ENCODE measurements at places on chromosomes 2 and 18.

- no peak for DNase-seq
These were observed 1.3 kb upstream of the ODC1 start for GRCh38 chr2:10449486-10449831.

DNA sequence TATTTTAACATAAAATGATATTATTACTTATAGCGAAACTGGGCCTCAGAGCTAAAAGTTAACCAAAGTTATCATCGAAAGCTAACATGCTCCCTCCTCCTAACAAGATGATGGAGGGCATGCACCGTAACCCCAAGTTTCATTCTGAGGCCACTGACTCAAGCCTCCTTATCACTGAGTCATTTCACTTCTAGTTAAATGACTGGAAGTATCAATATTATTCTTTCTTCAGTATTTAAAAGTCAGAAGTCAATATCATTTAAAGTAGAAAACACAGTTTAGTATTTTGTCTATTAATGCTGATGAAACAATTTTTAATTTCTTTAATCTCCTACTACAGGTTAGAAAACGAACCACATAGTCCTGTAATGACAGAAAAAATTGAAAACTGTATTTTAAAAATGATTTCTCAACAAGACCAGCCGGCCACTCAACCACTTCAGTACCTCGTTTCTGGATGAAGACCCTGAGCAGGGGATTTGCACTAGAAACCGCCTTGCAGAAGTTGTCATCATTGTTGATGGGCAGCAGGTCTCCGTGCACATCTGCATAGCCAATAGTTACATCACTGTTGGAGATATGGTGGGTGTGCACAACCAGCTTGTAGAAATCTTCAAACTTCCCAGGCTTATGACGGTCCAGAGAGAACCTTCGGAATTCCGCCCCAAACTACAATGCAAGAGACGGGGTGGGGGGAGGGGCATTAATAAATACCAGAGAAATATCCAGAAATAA lies 44.9 kb downstream of the PARD6G start:
- no peak for DNase-seq

DNA sequence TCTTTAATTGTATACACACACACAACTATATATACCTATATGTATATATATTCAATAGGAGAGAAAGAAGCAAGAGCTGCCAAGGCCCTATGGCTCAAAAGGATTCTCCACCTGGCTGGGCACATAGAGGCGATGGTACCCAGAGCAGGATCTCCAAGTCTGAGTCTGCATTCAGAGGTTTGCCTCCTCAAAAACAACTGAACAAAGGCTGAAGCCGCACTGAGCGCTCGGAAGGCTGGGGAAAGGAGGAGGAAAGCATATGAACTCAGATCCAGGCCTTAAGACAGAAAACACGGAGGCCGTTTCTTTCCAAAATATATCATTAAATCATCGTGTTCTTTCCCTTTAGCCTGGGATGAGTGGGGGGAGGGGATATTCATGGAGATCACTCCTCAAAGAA lies 3.6 kb downstream of the HOXD12 start:
- DNase-seq = no peak

- no peak for DNase-seq
These were observed 370.9 kb downstream of the CNTNAP5 start for GRCh38 chr2:124395961-124396360.

GRCh38 chr2:121254748-121255147 lies 30.3 kb downstream of the TFCP2L1 start:
- no peak for DNase-seq

DNA sequence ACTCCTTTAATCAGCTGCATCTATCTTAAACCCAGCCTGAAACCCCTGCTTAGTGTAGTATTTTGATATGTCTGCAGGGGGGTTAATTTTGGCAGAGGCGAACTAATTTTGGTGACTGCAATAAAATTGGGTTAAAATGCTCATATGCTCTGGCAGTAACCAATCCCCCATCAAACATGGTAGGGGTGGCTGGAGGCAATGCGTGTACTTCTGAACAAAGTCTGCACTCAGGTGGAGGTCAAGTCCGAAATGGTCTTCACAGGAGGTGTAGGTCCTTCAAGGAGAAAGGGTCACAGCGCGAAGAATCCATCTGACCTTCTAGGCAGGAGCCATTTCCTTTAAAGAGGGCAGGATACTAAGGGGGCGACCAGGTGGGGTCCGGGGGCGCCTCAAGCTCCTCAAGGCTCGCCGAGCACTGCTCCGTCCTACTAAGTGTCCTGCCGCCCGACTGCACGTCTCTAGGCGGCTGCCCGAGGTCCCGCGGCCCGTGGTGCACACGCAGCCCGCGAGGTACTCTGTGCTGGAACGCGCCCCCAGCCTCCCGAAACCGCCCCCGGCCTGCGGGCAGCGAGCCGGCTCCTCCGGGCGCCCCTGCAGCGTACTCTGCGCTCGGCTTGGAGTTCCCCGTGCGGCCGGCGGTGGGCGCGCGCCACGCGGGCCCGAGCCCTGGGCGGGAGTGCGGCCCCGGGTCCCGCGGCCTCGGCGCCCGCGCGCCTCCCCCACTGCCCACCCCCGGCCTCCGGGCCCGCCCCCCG lies 1.7 kb upstream of the LDLRAD4 start:
- no peak for DNase-seq

- DNase-seq = no peak
These were observed 43.8 kb downstream of the TMEM17 start for GRCh38 chr2:62462211-62462610.

DNA sequence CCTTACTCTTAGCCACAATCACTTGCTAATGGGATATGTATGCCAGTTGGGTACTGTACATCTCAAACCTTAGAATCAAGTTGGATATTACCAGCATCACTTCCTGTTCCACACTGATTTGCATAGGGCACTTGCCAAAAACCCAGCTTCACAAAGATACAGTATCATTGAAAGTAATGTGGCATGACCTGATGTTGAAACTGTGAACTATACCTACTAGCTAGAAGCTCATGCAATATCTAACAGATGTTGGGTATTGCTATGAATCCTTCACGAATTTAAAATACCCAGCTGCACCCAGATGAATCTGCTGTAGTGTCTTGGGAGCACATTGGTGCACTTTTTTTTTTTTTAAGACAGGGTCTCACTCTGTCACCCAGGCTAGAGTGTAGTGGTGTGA lies 6.5 kb upstream of the STAMBP start:
- no peak for DNase-seq

- no peak for DNase-seq
These were observed 151.7 kb upstream of the ASB18 start for GRCh38 chr2:236415684-236416444.

- no peak for DNase-seq
These were observed 17.3 kb upstream of the SPP2 start for GRCh38 chr2:234033174-234033573.

- no peak for DNase-seq
These were observed 122.2 kb downstream of the QPCT start for GRCh38 chr2:37466533-37467222.

GRCh38 chr2:39306626-39307025 lies 62.9 kb upstream of the CDKL4 start:
- no peak for DNase-seq

DNA sequence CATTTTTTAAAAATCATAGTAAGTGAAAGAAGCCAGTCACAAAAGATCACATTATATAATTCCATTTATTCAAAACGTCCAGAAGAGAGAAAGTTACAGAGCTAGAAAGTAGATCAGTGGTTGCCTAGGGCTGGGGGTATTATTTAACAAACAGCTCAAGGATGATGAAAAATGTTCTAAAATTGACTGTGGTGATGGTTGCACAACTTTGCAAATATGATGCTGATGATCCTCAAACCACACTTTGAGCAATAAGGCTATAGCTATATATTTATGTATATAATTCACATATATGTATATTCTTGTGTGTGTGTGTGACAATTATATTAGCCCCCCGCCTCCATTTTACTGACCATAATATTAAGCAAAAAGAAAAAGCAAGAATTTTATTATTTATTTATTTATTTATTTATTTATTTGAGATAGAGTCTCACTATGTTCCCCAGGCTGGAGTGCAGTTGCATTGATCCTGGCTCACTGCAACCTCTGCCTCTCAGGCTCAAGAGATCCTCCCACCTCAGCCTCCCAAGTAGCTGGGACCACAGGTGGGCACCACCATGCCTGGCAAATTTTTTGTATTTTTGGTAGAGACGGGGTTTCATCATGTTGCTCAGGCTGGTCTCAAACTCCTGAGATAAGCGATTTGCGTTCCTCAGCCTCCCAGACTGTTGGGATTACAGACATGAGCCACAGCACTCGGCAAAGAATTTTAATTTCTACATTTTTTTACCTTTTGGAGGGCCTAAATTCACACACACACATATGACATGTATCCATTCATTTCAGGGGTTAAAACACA lies 1.9 kb downstream of the WDR12 start:
- DNase-seq = no peak

DNA sequence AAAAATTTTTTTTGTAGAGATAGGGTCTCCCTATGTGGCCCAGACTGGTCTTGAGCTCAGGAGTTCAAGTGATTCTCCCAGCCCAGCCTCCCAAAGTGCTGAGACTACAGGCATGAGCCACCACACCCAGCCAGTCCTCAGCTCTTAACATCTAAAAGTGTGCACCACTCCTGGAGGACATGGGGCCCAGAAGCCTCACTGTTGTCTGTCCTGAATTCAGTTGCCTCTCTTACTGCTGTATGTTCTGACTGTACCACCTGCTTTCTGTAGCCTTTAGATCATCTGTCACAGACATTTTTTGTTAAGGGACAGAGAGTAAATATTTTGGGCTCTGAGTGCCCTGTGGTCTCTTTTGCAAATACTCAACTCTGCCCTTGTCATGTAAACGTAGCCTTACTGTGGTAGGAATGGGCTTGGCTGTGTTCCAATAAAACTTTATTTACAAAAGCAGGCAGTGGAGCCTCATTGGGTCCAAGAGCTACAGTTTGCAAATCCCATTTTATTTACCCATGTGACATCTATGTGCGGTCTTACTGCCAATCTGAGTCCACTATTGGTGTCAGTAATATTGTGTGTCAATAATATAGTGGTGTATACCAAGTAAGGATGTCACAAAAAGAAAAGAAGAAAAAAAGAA lies 38.1 kb downstream of the TMEM37 start:
- DNase-seq = no peak

- DNase-seq = no peak
These were observed 294.3 kb upstream of the ZNF804A start for GRCh38 chr2:184304006-184304405.

DNA sequence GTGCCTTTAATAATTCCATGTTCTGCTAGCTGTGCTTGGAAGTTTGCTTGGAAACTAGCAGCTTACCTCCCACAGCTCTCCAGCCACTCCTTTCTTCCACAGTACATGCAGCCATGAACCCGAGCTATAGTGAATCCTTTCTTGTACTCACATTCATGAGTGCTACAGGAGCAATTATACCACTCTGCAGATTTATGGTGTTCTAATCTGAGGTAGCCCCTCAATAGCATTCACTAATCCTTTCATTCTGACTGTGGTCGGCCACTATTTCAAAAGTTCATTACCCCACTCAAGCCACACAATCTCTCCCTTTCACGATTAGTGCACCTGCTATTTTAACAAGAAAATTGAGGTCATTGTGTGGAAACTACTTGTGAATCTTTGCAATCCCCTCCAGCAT lies 53.2 kb downstream of the CSRNP3 start:
- DNase-seq = no peak

GRCh38 chr2:220071696-220072095 lies 444.3 kb downstream of the SLC4A3 start:
- DNase-seq = no peak

DNA sequence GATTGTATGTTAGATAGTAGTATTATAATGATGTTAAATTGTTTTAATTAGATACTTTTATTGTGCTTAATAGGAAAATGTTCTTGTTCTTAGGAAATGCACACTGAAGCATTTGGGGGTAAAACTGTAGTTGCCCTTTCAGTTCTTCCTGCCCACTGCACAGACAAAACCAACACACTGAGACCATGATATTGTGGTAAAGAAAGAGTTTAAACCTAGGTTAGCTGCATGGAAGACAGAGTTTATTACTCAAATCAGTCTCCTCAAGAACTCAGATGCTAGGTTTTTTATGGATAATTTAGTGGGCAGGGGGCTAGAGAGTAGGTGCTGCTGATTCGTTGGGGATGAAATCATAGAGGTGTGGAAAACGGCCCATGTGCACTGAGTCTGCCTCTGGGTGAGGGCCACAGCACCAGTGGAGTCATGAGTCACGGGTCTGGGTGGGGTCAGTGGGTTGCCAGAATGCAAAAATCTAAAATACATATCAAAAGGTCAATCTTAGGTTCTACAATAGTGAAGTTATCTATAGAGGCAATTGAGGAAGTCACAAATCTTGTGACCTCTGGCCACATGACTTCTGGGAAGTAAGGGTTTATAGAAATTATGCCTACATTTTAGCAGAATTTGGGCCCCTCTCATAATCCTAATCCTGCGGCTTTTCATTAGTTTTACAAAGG lies 283.4 kb upstream of the FBXO11 start:
- DNase-seq = no peak

DNA sequence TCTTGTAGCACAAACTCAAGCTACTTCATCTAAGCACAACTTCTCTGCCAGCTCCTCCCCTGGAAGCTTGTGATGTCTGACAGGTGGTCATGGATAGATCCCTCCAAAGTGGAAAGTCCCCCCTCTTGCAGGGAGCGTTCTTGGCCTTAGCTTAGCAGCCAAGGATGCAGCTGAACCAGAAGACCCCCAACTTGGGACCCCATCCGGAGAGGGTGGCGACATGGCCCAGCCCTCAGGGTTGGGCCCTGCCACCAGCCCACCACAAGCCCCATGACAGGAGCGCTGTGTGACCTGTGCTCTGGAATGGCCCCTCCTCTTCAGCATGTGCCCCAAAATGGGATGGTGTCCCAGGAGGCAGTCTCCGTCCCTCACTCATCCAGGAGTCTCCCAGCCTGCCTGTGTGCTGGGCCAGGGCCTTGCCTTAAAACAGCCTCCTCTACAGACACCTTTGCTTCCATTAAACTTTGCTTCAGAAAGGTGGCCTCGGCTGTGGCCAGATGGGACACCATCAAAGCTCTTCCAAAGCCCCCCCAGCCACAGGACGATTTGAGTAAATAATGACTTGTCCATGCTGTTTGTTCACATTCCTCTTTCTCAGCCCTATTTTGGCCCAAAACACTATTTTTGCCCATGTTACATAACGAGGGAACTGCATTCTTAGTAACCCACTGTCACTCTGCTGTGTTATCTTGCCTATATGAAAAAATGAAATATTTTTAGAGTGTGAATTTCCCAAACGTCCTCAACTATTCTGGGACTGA lies 122.1 kb downstream of the RAB3GAP1 start:
- no peak for DNase-seq

DNA sequence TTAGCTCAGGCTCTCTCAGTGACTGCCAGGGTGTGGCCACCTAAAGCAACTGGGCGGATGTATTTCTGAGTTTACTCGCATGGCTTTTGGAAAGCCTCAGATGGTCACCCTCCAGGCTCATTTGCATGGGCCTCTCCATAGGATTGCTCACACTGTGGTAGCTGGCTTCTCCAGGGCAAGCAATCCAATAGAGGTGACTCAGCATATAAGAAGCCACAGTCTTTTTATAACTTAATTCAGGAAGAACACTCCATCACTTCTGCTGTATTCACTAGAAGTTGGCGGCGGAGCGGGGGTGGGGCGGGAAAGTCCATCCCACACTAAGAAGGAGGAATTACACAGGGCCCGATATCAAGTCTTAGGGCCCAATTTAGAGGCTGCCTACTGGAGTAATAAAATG lies 3.6 kb upstream of the DOK6 start:
- no peak for DNase-seq

GRCh38 chr2:121429927-121430520 lies 100.7 kb upstream of the RNU4ATAC start:
- DNase-seq = no peak

GRCh38 chr2:242015108-242016065 lies 145.9 kb downstream of the RTP5 start:
- no peak for DNase-seq

- no peak for DNase-seq
These were observed 1.0 kb downstream of the ACVR1 start for GRCh38 chr2:157874997-157875640.

- no peak for DNase-seq
These were observed 198.9 kb upstream of the RND3 start for GRCh38 chr2:150686391-150686790.
